GM23248 (cell line): ENCODE measurements at places on chromosomes 16 and 17. TPM values are rescaled to one million over a fixed set of nuclear protein-coding genes. Genes with fewer than 3 reads are reported as not detected.

GRCh38 chr17:7017827-7018200 is 5.0 kb upstream of the BCL6B start:
- no peak for DNase-seq

The USP6 gene
- 0.25 and 0.30 TPM in 2 replicates for polyA plus RNA-seq

The FZD2 gene
- 6.3 and 7.1 TPM in 2 replicates for polyA plus RNA-seq

DNA sequence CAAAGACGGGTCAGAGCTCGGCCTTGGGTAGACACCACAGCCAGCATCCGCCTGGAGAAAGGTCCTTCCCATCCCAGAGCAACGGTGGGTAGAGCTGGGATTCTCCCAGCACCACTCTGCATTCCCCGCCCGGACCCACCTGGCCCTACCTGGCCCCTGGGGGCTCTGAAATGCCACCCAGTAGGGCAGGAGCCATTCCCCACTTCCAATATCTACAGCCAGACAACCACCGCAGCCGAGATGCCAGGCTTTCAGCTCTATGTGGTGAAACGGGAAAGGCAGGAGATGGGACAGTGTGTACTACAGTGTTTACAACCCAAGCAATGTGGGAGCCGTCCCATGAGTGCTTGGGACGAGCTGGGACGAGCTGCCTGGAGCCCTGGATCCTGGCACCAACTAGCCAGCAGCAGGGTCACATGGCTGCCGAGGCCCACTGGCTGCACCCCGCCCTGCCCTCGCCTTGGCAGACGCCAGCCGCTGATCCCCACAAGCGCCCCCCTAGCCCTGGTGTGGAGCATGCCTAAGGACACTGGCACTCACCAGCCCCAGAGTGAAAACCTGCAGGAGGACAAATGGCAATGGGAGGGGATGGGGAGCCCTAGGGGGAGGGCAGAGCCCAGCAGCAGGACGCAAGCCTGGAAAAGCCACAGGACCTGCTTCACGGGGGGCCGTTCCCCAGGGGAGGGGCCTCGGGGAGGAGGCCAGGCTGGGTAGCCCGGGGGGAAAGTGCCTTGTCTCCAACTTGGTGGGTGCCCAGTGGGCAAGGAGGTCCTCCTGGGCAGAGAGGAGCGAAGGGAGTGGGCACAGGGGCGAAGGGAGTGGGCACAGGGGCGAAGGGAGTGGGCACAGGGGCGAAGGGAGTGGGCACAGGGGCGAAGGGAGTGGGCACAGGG is 13.5 kb downstream of the TMC6 start:
- DNase-seq, result no peak

The GNGT2 gene
- not detected in 2 replicates for polyA plus RNA-seq

GRCh38 chr17:28065706-28066105 is 23.2 kb downstream of the NLK start:
- no peak for DNase-seq

The CD300LB gene
- polyA plus RNA-seq, result not detected in 2 replicates

The ST6GALNAC1 gene
- not detected in 2 replicates for polyA plus RNA-seq

The NDUFAF8 gene
- polyA plus RNA-seq, result 134 and 136 TPM in 2 replicates

DNA sequence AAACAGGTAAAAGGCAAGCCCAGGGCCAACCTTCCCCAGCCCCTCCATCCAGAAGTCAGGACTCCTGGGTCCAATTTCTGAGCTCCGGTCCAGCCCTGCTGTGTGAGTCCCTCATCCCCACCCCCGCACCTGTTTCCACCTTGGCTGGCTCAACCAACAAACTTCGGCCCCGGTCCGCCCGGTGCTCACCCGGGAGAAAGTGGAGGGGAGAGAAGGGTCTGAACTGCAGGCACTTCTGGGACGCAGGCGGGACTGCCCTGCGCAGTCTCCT is 541 bp downstream of the RHBDF2 start:
- DNase-seq, result no peak

DNA sequence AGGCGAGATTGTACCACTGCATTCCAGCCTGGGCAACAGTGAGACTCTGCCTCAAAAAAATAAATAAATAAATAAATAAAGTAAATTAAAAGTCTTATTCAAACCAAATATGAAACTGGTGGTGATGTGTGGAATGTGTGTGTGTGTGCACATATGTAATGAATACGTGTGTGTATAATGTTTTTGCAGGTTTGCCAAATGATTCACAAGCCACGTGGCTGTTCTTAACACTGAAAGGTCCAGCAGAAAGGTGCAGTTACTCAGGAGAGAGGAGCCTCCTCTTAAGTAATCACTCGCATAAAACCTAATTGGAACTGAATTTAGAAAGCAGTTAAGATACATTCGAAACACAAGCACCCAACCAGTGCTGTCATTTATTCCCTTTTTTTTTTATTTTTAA is 22.9 kb downstream of the GDE1 start:
- no peak for DNase-seq

GRCh38 chr17:61130330-61130729 is 269.3 kb upstream of the TBX2 start:
- DNase-seq, result no peak

DNA sequence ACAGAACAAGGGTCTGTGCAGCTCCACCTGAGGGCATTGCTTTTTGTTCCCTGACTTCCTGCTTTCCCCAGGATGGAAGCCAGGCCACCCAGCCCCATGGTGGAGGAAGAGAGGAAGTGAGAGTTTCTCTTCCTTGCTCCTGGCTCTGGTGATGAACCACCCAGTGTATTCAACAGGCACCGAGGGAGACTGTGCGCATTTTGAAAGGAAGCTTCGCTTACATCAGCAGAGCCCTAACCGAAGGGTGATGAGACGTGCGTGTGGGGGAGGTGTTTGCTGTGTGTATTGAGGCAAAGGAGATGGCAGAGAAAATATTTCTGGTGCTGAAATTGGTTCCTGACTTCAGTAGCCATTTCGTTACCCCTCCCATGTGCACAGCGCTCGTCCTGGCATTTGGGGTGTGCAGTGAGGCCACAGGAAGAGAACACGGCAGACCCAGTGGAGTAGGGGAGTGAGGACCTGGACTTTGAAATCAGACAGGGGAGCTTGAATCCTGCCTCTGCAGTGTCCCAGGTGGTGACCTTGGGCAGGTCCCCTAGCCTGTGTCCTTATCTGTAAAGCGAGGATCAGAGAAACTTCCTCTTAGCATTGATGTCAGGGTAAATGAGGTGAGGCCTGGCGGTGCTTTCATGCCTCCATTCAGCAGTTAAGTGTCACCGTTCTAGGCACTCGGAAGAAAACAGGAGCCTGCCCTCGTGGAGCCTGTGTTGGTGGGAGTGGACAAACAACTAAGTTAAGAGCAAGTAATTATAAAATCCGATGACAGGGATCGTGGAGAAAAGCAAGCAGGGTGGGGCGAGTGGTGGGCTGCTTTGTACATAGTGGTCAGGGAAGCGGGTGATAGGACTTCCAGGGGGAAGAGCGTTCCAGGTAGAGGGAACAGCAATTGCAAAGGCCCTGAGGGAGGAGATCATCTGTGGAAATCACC is 7.4 kb downstream of the CMIP start:
- DNase-seq, result no peak

DNA sequence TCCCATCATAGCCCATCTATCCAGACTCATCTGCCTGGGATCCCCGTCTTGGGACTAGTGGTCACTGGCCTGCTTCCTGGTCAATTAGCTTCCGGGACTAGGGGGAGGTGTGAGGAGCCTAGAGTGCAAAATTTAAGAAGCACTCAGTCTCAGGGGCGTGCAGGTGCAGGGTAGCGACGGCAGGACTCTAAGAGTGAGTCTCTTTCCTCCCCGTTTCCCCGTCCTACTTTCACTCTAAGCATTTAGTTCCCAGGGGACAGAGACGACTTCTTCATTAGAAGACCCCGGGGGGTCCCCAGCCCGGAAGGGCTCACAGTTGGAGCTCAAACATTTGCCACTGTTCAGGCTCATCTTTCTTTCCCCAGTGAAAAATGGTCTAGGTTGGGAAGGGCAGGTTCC is 677 bp upstream of the ZNHIT3 start:
- peak; percentile 8 for DNase-seq

DNA sequence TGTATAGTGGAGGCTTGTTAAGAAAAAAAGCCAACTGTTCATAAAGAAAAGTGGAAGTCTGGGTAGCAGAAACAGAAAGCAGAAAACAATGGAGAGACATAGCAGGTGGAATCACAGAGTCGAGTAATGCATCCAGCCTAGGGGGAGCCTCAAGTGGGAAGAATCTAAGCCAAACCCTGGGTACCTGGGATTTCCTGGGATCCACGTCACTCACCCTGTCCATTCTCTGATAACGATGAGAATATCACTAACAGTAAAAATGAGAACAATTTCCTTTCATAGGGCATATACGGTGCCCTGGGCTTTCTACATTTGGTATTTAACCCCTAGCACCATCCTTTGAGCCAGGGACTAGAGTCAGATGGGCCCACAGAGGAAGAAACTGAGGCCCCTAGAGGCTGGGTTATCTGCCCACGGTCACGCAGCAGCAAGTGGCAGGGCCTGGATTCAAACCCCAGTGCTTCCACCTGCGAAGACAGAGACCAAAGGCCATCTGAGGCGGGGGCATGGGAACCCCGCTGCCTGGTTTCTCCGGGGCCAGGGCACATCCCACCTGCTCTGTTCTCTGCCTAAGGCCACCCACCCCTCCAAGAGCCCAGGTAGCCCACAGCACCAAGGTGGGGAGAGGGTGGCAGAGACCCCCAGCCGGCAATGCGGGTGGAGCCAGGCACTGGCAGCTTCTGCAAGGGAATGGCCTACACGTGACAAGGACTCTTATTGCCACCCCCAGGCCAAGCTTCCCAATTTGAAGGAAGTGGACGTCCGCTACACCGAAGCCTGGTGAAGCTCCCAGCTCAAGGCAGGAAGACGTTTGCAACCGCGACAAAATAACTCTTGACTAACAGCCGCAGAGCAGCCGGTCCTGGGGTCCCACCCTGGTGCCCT is 69.8 kb upstream of the PLCG2 start:
- no peak for DNase-seq

The NLRC5 gene
- 9.3 and 10.6 TPM in 2 replicates for polyA plus RNA-seq

GRCh38 chr16:17370223-17370707 is 100.5 kb downstream of the XYLT1 start:
- DNase-seq, result peak; percentile 62

The SYT17 gene
- polyA plus RNA-seq, result not detected in 2 replicates

- DNase-seq, result no peak
Observed at GRCh38 chr16:75527825-75528299, 8.0 kb downstream of the CHST5 start.

The TPSD1 gene
- polyA plus RNA-seq, result not detected in 2 replicates

DNA sequence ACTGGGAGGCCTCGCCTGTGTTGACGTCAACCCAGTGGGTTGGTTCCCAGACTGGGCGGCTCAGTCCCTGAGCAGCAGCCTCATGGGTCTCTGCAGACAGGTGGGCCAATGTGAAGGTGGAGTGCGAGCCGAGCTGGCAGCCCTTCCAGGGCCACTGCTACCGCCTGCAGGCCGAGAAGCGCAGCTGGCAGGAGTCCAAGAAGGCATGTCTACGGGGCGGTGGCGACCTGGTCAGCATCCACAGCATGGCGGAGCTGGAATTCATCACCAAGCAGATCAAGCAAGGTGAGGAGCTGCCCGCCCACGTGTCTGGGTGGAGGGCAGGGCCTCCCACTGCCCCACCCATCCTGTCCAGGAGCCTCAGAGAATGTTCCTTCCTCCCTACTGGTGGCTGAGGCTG is 44.1 kb downstream of the MRC2 start:
- DNase-seq, result no peak

The PRSS21 gene
- polyA plus RNA-seq, result not detected in 2 replicates

The SLC35G6 gene
- polyA plus RNA-seq, result 0.14 TPM in 1 of 2 replicates, not detected in the other

GRCh38 chr16:19659554-19659953 is 58.5 kb downstream of the KNOP1 start:
- DNase-seq, result no peak

GRCh38 chr17:58337210-58337599 is 8.6 kb upstream of the TSPOAP1 start:
- no peak for DNase-seq

DNA sequence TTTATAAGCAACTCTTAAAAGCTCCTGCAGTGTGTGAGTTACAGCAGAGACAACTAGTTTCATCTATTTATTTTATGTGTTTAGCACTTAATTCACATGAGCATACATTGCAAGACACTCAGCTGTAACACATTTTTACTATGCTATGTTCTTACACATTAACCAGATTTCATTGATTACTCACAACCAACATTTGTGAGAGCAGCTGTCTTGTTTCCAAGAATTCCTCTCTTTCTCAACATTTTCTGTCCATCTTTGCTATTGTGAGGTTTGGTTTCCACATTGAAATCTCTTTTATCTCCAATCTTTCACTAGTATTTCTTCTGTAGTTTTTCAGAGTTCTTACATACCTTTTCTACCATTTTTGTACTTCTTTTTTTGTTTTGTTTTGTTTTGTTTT is 51.2 kb downstream of the COPRS start:
- DNase-seq, result peak; percentile 43

The IRX5 gene
- polyA plus RNA-seq, result 2.9 and 3.6 TPM in 2 replicates

DNA sequence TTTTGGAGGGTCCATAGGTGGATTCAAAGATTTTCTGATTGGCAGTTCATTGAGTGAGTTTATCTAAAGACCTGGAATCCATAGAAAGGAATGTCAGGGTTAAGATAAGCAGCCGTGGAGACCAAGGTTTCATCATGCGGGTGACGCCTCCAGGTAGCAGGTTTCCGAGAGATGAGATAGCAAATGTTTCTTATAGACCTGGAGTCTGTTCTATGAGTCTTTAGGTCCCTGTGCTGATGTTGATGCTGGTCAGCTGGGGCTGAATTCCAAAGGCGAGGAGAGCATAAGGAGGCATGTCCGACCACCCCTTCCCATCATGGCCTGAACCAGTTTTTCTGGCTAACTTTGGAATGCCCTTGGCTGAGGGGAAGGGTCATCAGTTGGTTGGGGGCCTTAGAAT is 80.2 kb downstream of the RAP1GAP2 start:
- no peak for DNase-seq

DNA sequence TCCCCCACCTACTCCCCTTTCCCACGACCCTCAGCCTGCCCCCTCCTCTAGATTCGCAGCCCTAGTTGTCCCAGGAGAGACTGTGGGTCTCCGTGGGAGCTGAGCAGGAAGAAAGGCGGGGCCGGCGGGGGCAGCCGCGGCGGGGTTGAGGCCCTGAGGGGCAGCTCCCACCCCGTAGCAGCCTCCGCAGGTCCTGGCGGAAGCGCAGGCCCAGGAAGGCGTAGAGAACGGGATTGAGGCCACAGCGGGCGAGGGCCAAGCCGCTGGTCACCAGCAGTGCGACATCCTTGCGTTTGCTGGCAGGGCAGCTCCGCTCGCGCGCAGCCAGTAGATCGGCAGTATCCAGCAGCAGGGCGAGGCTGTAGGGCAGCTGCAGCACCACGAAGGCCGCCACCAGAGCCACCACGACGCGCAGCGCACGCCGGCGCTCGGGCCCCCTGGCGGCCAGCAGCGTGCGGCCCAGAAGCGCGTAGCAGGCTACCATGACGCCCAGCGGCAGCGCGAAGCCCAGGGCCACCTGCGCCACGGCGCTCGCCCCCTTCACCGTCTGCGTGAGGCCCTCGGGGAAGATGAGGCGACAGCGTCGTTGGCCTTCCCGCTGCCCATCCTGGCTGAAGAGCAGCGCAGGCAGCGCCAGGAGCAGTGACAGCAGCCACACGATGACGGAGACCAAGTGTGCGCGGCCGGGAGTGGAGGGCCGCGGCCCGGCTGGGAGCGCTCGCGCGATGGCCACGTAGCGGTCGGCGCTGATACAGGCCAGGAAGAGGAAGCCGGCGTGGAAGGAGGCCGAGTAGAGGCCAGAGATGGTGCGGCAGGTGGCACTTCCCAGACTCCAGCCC is 1.9 kb downstream of the CCR10 start:
- DNase-seq, result peak; percentile 90

- DNase-seq, result peak; percentile 97
Observed at GRCh38 chr16:70737377-70738082, 51.7 kb upstream of the MTSS2 start.
